ENCODE measurements at places on chromosomes 7 and 10. TPM values are rescaled to one million over a fixed set of nuclear protein-coding genes. Genes with fewer than 3 reads are reported as not detected.

DNA sequence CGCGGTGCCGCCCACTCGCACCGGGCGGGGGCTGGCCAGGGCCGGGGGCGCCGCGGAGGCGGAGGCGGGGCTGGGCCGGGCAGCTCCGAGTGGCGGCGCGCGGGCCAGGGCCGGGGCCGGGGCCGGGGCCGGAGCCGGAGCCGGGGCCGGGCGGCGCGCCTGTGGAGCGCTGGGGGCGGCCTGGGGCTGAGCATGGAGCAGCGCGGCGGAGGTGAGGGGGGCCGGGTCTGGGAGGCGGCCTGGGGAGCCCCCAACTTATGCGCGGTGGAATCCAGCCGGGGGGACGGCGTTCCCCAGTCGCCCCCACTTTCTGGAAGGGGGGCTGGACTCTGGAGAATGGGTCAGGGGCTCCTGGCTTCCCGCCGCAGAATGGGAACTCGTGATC is at the start of gene LZTS2:
TSS of gene LZTS2 (plus strand) at position 67 of the 385 bp plus-strand sequence. CDS start 2,731 bp downstream, outside the sequence.
- no peaks in the 10 kb centered on the region for H3K36me3 ChIP-seq
- no peaks in the 10 kb centered on the region for H3K27me3 ChIP-seq
- no peak for DNase-seq
- H3K4me3 ChIP-seq = peak within 1 kb of the TSS; percentile 37

DNA sequence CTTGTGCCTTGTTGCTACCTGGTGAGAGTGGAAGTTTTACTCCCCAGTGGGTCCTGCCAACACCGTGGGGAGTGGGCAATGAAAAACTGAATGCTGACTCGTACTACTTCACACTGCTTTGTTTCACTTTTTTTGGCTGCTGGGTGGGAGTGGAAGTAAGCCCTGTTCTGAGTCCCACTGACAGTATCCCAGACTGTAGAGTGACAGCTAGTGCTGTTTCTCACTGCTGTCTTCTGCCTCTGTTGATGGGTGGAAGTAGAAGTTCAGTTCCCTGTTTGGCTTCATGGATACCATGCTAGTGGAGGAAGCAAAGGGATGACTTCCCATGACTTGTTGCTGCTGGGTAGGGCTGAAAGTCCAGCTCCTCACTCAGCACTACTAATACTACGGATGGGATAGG is 98.4 kb downstream of the STK31 start:
- no peaks in the 10 kb centered on the region for H3K27me3 ChIP-seq
- no peaks in the 10 kb centered on the region for H3K4me1 ChIP-seq
- H3K4me3 ChIP-seq = no peak overlapping the region

The OR9A2 gene
- total RNA-seq = not detected

- no peaks in the 10 kb centered on the region for H3K27me3 ChIP-seq
- peak; percentile 84 for DNase-seq
- no peaks in the 10 kb centered on the region for H3K36me3 ChIP-seq
- H3K4me1 ChIP-seq = peaks cover 33% of the 10 kb centered on the region
- no peak overlapping the region for H3K4me3 ChIP-seq
Measured at GRCh38 chr7:140390466-140391190, 7.7 kb downstream of the SLC37A3 start.

DNA sequence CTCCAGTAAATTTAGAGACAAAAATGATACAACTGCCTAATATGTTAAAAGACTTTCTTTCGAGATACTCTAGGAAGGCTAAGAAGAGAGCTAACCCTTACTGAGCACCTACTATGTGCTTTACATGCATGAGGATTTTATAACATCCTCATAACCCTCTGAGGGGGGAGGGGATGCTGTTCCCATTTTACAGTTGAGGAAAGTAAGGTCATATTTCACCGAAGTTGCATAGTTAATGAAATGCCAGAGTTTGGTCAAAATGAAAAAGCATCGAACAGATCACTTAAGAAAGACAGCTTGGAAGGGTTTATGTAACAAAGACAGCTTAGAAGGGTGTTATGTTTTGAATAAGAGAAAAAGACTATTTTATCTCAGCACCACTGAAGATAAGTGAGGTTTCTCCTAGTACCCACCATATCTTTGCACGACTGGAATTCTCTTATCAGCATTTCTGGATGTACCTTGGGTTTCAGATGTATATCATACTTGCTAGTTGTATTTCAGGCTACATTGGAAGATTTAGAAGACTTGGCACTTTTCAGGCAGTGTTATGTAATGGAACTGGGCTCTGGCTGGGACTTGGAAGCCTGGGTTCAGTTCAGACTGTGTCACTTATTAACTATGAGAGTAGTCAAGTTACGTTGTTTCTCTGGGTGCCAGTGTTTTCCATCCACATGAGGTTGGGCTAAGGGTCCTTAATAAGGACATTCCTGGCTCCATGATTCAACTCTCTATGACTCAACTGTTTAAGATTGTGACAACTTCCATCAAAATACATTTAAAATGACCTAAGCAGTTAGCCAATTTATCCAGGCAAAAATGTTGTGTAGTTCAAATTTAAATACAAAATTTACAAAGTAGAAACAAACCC is 6.0 kb downstream of the RHOBTB1 start:
- no peak overlapping the region for H3K27ac ChIP-seq
- peaks cover 9% of the 10 kb centered on the region for H3K4me1 ChIP-seq
- H3K4me3 ChIP-seq = no peak overlapping the region
- DNase-seq = no peak
- H3K36me3 ChIP-seq = peaks cover 1% of the 10 kb centered on the region

DNA sequence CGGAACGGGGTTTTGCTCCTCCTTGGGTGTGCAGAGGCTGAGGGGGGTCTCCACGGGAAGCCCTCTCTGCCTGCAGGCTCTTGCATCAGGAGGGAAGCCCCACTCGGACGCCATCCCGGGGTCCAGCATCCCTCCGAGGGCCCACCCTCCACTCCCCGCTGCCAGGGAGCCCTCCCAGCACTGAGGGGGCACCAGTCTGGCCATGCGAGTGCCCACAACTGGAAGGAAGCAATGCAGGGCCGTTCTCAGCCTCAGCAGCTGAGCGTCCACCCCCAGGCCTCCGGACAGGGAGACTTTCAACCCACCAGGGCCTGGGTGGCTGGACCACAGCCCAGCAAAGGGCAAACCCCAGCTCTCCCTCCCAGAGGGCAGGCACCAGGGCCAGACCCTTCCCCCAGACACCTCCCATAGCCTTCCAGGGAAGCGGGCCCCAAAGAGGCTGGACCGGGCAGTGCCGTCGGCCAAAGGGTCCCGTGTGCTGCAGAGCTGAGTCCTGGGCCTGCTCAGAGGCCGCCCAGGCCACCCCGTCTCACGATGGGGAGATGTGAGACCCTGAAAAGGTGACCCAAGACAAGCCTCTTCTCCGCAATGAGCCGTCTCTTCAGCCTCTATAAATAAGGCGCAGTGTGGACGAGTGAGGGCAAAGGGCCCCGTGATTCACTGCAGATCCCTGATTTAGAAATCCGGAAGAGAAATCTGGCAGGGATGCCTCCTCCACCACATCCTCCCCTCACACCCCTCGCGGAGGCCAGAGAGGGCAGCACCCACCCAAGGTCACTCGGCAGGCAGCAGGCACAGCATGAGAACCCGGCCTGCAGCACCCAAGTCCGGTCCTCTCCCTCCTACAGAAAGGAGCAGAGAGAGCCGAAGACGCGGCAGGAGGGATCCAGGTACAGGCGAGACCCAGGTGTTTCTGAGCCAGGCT is 81.9 kb upstream of the DNAAF5 start:
- H3K36me3 ChIP-seq = no peaks in the 10 kb centered on the region
- H3K27ac ChIP-seq = no peak overlapping the region
- H3K4me1 ChIP-seq = no peaks in the 10 kb centered on the region
- H3K4me3 ChIP-seq = no peak overlapping the region
- no peaks in the 10 kb centered on the region for H3K27me3 ChIP-seq

DNA sequence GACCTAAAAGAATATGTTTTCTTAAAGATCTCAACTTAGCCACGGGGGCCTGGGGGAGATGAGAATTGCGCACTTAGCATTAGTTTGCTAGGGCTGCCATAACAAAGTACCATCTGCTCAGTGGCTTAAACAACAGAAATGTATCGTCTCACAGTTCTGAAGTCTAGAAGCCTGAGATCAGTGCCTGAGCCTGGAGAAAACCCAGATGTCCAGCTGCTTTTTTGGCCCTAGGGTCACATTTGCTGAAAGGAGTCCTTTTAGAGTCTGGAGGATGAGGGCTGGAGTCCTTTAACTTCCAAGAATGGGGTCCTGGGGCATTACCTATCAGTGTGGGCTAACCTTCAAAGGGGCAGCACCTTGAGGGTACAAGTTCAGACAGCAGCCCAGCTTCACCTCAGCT is 48.2 kb downstream of the SMURF1 start:
- H3K27me3 ChIP-seq = no peaks in the 10 kb centered on the region
- no peak overlapping the region for H3K4me3 ChIP-seq
- no peak for DNase-seq
- H3K27ac ChIP-seq = no peak overlapping the region
- H3K36me3 ChIP-seq = no peaks in the 10 kb centered on the region

DNA sequence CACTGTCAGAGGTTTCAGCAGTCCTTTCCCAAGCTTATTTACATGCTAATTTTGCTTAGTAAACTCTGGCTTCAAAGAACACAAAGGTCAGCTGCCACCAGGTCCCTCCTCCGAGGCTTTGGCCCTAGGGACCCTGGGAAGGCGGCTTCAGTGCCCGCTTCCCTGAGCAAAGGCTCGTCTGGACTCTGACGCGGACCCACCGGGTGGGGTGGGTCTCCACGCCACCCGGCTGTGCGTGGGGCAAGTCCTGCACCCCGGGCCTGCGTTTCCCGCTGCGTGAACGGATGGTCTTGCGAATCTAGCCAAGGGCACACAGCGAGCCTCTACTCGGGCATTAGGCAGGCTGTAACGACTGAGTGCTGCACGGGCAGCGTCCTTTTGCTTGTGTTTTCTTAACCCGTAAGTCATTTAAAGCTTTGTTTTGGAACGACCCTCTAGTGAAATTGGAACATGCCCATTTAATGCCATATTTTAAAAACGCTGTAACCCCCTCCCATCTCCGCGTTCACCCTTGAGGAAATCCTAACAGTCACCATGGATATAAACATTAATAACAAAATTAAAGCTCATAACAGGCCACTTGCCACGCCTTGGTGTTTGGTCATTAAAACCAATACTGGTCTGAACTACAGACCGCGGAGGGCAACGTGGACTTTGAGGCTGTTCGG is 828 bp downstream of the BNIP3 start:
- H3K4me1 ChIP-seq = peaks cover 17% of the 10 kb centered on the region
- no peaks in the 10 kb centered on the region for H3K36me3 ChIP-seq
- peak overlapping the region; percentile 74 for H3K4me3 ChIP-seq
- peak; percentile 24 for DNase-seq

The SLC16A9 gene
- not detected for total RNA-seq

The GLI3 gene
- total RNA-seq = not detected

DNA sequence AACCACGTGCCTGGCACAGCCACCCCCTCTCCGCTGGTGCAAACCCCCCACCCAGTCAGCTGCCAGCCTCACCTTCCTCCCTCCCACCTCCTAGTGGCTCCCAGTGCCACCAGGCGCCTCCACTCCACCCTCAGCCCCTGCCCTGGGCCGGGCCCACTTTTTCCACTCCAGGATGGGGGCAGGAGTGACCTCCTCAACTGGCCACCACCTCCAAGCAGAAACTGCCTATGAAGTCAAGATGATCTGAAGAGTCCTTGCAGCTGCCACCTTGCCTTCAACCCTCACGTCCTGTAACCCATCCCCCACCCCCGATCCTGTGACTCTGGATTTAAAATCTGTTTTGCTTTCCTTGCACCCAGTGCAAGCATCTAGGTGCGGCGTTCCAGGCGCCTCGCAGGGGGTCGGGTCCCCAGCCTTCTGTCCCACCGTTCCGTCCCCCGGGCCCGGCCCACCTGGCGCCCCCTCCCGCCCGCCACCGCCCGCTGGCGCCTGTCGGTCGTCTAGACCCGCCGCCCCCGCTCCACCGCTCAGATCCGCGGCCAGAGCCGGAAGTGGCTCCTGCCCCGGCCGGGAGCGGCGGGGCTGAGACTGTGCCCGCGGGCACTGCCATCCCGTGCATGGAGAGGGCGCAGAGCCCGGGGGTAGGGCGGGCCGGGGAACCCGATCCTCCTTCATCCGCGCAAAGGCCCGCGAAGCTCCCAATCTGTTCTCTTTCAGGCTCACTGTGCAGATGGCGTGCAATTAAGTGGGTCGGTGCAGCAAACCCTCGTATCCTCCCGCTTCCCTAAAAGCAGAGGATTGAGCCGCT is 51.2 kb upstream of the GTF2I start:
- H3K36me3 ChIP-seq = no peaks in the 10 kb centered on the region
- H3K4me3 ChIP-seq = no peak overlapping the region
- H3K27me3 ChIP-seq = no peaks in the 10 kb centered on the region
- no peak overlapping the region for H3K27ac ChIP-seq

All from B cell (primary cell).